ENCODE measurements at places on chromosomes 5 and 9. TPM values are rescaled to one million over a fixed set of nuclear protein-coding genes. Genes with fewer than 3 reads are reported as not detected.

- no peak overlapping the region for H3K27ac ChIP-seq
- peak; percentile 21 for DNase-seq
- no peaks in the 10 kb centered on the region for H3K27me3 ChIP-seq
- no peaks in the 10 kb centered on the region for H3K4me1 ChIP-seq
These were observed 260.7 kb downstream of the CHSY3 start for GRCh38 chr5:130164966-130165365.

DNA sequence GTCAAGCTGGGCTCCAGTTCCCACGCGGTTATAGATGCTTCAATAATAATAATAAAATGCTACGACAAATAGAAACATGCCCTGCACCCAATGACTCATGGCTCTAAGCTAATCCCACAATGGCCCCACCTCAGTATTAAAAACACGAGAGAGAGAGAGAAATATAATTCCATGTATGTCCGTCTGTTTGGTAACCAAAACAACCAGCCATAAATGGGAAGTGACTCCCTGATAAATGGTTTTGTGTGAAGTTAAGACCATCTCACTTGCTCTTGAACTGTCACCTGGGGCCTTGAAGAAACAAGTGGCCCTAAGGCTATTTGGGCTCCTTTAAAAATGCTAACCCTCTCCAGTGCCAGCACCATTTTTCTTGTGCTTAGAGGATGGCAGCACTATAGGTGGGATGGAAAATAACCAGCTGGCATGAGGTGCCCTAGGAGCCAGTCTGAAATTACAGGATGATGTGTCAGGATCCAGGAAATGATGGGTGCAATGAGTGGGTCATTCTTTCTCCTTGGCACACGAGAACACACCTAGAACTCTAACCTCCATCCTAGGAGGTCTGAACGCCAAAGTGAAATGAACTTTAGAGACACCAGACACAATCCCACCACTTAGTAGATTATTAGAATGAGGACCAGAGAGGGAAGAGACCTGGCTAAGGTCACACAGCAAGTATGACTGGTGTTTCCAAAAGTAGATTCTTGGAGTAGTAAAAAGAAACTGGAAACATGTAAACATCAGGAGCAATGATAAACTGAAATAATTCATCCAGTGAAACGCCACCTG is 35.7 kb upstream of the ADRB2 start:
- no peak overlapping the region for H3K4me3 ChIP-seq
- no peak overlapping the region for H3K27ac ChIP-seq
- no peak for DNase-seq
- H3K4me1 ChIP-seq: peaks cover 21% of the 10 kb centered on the region
- no peaks in the 10 kb centered on the region for H3K27me3 ChIP-seq

GRCh38 chr9:108181441-108181840 is 674.3 kb downstream of the ACTL7B start:
- peaks cover 16% of the 10 kb centered on the region for H3K4me1 ChIP-seq
- no peak for DNase-seq
- H3K4me3 ChIP-seq: no peak overlapping the region

DNA sequence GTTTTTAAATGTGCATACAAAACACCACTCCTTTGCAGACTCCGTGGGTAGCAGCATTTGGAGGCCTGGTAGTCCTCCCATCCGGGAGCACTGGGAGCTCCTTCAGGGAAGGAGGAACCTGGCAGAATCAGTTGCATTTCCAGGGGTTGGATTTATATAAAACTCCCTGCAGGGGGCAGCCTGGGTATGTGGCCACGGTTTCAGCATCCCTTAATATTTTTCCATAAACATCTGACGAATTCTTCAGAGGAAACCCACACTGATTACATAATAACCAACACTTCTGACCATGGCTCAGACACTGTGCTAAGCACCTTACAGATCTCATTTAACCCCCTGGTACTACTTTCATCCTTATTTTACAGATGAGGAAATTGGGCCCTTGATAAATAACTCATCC is 6.1 kb upstream of the AFAP1L1 start:
- DNase-seq: peak; percentile 86
- H3K4me1 ChIP-seq: no peaks in the 10 kb centered on the region

DNA sequence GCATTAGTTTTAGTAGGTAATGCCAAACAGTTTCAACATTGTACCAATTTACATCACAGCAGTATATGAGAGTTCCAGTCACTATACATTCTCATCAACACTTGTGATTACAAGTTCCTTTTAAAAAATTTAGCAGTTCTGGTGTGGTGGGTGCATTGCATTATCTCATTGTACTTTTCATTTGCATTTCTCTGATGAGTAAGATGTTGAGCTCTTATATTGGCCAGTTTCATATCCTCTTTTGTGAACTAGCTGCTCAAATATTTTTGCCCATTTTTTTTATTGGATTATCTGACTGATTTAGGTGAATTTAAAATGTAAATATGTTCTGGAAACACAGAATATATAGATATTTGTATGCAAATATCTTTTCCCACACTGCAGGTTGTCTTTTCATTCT is 160.9 kb upstream of the NR3C1 start:
- DNase-seq: no peak
- H3K27me3 ChIP-seq: no peaks in the 10 kb centered on the region
- H3K27ac ChIP-seq: no peak overlapping the region
- H3K4me3 ChIP-seq: no peak overlapping the region
- peaks cover 15% of the 10 kb centered on the region for H3K4me1 ChIP-seq

DNA sequence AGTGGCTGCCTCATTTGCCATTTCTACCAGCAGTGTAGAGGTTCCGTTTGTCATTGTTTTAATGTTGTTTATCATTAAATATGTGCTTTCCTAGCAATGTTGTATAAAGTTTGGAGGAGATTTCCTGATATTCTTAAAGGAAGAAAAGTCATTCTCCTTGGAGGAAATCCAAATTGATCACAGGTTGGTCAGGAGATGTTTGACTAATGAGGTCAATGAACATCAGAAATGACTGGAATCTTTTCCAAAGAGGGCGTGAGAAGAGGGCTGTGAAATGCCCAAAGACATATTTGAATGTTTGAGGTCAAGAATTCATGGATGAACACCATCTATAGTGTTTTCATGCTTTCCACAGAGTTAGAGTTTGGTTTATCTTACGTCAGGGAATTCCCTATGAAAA is 471.3 kb downstream of the MAT2B start:
- no peak overlapping the region for H3K27ac ChIP-seq
- peak; percentile 0 for DNase-seq
- H3K27me3 ChIP-seq: no peaks in the 10 kb centered on the region

- no peaks in the 10 kb centered on the region for H3K27me3 ChIP-seq
- no peaks in the 10 kb centered on the region for H3K36me3 ChIP-seq
- no peak overlapping the region for H3K4me3 ChIP-seq
- peak overlapping the region; percentile 80 for H3K27ac ChIP-seq
- DNase-seq: no peak
These were observed 15.1 kb downstream of the GSN start for GRCh38 chr9:121283080-121283398.

- 0 out of 2 replicates have a peak, but pooled peaks cover 7% of the 10 kb centered on the region for H3K27me3 ChIP-seq
- peaks cover 7% of the 10 kb centered on the region for H3K4me1 ChIP-seq
- peak; percentile 36 for DNase-seq
- H3K27ac ChIP-seq: no peak overlapping the region
These were observed 31.0 kb upstream of the SHISAL2B start for GRCh38 chr5:64659289-64659688.

DNA sequence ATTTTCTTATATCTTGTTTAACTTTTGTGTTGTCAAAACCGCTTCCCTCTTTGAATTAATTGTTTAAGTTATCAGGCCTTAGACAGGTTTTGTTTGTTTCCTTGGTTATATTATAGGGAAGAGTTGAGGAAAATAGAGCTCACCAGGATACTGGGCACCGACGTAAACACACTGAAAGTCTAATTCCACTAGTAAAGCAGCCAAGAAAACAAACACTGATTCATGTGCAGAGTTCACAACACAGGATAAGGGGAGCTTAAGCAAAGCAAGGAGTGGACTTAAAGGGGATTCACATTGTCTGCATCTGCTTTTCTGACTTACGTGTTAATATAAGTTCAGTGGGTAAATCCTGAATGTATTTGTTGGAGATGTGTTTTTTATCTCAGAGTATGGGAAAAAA is 139.0 kb upstream of the CDH6 start:
- no peak for DNase-seq
- H3K27me3 ChIP-seq: no peaks in the 10 kb centered on the region
- no peak overlapping the region for H3K27ac ChIP-seq

DNA sequence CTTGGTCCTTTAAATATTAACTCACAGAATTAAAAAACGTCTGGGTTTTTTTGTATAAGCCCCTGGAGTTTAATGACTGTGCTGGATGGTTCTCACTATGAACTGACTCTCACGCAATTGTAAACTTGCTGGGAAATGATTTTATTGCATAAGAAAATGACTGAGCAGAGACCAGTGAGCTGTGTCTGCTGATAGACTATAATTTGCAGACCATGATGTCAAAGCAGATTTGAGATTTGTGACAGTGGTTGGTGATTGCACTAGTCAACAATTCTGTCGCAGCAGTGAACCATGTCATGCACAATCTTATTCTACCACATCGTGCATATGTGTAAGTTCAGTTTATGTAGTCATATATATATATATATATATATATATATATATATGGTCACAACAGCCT is 85.7 kb upstream of the C9orf72 start:
- H3K27ac ChIP-seq: no peak overlapping the region
- no peaks in the 10 kb centered on the region for H3K27me3 ChIP-seq
- no peaks in the 10 kb centered on the region for H3K4me1 ChIP-seq
- H3K4me3 ChIP-seq: no peak overlapping the region
- no peak for DNase-seq

DNA sequence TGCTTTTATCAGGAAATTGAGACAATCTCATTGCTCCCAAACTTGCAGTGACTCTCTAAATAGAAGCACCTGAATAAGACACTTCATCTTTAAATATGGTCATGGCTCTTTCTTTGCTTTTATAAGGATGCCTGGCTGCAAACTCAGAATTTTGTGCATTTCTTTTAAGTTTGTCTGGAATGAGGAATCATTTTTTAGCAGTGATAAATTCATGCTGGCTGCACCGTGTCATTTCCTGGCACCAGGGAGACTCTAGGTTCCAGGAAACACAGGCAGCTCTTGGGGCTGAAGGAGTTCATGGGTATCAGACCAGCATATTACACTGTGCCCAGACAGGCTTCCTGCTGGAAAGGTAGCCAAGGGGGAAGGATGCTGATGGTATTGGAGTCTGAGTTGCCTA is 109.9 kb downstream of the NUDT12 start:
- no peak overlapping the region for H3K4me3 ChIP-seq
- peak; percentile 77 for DNase-seq
- H3K27me3 ChIP-seq: no peaks in the 10 kb centered on the region
- peak overlapping the region; percentile 66 for H3K27ac ChIP-seq
- H3K36me3 ChIP-seq: no peaks in the 10 kb centered on the region

- DNase-seq: no peak
- H3K36me3 ChIP-seq: no peaks in the 10 kb centered on the region
- H3K27ac ChIP-seq: no peak overlapping the region
- H3K27me3 ChIP-seq: no peaks in the 10 kb centered on the region
- no peak overlapping the region for H3K4me3 ChIP-seq
- H3K4me1 ChIP-seq: no peaks in the 10 kb centered on the region
These were observed 74.5 kb downstream of the WNK2 start for GRCh38 chr9:93258419-93258817.

- peaks cover 40% of the 10 kb centered on the region for H3K36me3 ChIP-seq
- no peaks in the 10 kb centered on the region for H3K27me3 ChIP-seq
- H3K4me1 ChIP-seq: no peaks in the 10 kb centered on the region
- H3K4me3 ChIP-seq: no peak overlapping the region
- H3K27ac ChIP-seq: no peak overlapping the region
These were observed 37.4 kb upstream of the SRP19 start for GRCh38 chr5:112823656-112824055.

DNA sequence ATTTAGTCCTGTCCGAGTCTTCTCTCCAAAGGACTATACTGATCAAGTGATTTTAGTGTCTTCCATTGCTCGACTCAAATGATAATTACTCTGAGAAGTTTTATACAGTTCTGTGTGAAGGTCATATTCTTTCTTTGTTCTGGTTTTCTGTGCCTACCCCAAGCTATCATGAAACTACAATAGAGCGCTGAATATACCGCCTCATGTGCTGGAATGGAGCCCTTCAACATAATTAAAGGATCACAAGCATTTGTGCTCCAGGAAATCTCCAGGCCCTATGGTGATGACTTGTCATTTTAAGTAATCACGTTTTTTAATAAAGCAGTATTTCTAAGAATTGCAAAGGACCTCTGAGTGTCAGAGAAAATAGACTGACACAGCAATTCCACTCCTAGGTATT is 10.9 kb upstream of the SLC31A2 start:
- no peaks in the 10 kb centered on the region for H3K36me3 ChIP-seq
- H3K27ac ChIP-seq: no peak overlapping the region
- H3K4me3 ChIP-seq: no peak overlapping the region

The ACTL7B gene
- total RNA-seq: not detected

The PCDHB7 gene
- 0.89 TPM for total RNA-seq

The STKLD1 gene
- total RNA-seq: 3.4 TPM

The ASTN2 gene
- 7.5 TPM for total RNA-seq

The ADGRD2 gene
- not detected for total RNA-seq

The SLCO6A1 gene
- not detected for total RNA-seq

The SLC9A3 gene
- total RNA-seq: 1.7 TPM
